ENCODE measurements at places on chromosomes 6 and 20.

GRCh38 chr6:129432738-129433137 is 277.2 kb downstream of the ARHGAP18 start:
- DNase-seq: no peak

DNA sequence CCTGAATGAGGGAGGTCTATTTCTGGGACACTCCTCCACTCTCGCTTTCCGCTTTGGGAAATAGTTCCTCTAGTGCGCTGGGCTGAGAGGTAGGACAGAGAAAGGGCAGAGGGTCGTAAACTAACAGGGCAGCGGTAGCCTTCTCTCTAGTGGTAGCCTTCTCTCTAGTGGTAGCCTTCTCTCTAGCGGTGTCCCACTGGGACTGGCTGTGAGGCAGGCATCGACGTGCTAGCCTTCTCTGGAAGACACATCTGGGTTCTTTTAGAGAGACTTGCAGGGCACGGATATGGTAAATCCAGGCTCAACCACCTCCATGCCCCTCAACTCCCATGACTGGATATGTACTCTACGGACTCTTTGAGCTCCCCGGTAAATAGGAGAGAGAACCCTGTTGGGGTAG is 74.7 kb upstream of the SLC22A16 start:
- no peak for DNase-seq

DNA sequence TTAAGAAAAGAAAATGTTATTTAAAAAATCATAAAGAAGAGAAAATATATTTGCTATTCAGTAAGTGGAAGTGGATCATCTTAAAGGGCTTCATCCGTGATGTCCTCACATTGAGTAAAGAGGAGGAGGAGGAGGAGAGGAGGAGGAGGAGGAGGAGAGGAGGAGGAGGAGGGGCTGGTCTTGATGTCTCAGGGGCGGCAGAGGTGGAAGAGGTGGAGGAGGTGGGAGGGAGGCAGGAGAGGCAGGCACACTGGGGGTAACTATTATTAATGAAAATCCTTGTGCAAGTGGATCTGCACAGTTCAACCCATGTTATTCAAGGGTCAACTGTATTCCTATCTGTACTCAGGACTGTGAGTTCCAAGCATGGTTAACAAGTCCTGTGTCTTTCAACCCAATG is 47.0 kb upstream of the EDN1 start:
- DNase-seq: no peak

GRCh38 chr20:25692499-25692898 is 4.2 kb downstream of the ZNF337 start:
- no peak for DNase-seq

DNA sequence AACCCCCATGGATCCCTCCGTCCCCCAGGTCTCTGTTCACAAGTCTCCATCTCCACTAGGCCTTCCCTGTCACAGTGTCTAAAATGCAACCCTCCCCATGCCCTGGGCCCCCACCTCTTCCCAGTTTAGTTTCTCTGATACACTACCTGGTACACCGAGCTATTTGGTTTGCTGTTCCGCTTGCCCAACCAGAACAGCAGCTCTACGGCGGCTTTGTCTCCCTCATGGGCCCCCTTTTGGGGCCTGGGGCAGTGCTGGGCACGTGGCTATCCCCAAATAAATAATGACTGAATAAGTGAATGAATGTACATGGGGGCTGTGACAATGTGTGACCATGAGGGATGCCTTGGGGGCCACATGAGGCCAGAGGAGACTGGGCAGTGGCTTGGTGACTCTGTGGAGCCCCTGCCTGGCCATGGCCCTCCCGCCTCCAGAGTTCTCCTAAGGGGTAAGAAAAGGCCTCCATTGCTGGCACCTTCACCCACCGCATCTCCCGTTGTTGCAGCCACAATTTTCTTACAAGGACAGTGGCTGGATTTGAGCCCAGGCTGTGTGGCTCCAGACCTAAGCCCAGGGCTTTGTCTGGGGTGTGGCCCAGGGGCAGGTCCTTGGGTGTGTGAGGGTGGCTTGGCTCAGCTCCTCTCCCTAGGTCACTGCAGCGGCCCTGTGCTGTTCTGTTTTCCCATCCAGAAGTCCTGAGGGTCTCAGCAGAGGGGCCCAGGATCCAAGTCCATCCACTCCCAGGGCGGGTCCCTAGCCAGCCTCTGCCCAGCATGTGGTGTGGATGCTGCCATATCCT is 408.5 kb upstream of the SULF2 start:
- no peak for DNase-seq

- DNase-seq: no peak
Observed at GRCh38 chr6:20237677-20238460, 25.6 kb upstream of the MBOAT1 start.

DNA sequence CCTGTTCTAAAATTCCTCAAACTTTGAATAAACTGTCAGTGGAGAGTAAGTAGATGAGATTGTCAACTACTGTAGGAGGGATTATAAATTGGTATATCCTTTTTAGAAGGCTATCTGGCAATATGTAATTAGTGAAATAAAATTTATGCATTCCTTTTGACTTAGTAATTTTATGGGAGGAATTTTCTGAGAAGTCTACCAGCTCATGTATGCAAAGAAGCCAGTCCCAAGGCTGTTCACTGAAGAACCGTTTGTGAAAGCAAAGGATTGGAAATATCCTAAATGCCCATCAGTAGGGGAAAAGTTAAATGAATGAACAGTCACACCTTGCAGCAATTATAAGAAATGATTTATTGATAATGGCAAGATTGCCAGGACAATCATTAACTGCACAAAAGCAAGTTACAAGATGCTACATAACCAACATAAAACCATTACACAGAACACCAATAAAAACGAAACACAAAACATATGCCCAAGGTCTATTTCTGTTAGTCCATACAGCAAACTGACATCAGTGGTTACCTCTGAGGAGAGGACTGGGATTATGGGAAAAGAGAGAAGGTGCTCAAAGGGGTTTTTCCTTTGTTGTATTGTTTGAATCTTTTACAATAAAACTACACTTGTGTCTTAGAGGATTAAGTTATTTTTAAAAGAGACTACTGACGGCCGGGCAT is 4.6 kb upstream of the DSTN start:
- DNase-seq: no peak

GRCh38 chr20:1539816-1540419 is 17.6 kb downstream of the SIRPD start:
- DNase-seq: no peak

GRCh38 chr6:14645221-14645620 is 527.6 kb downstream of the CD83 start:
- no peak for DNase-seq

DNA sequence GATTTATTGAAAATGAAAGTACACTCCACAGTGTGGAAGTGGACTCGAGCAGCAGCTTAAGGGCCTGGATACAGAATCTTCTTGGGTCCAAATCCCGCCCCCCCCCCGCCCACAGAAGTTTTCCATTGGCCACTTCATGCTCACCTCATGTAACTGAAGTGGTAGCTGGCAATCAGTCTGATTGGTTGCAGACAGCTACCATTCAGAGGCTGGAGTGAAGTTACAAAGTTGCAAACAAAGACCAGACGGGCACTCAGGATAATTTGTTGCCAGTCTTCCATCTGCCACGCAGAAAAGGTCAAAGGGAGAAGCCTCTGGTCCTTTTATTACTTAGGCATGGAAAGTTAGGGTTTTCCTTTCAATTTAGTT is 25.8 kb upstream of the FABP7 start:
- DNase-seq: no peak

GRCh38 chr6:37979392-37980221 is 160.1 kb downstream of the ZFAND3 start:
- no peak for DNase-seq

DNA sequence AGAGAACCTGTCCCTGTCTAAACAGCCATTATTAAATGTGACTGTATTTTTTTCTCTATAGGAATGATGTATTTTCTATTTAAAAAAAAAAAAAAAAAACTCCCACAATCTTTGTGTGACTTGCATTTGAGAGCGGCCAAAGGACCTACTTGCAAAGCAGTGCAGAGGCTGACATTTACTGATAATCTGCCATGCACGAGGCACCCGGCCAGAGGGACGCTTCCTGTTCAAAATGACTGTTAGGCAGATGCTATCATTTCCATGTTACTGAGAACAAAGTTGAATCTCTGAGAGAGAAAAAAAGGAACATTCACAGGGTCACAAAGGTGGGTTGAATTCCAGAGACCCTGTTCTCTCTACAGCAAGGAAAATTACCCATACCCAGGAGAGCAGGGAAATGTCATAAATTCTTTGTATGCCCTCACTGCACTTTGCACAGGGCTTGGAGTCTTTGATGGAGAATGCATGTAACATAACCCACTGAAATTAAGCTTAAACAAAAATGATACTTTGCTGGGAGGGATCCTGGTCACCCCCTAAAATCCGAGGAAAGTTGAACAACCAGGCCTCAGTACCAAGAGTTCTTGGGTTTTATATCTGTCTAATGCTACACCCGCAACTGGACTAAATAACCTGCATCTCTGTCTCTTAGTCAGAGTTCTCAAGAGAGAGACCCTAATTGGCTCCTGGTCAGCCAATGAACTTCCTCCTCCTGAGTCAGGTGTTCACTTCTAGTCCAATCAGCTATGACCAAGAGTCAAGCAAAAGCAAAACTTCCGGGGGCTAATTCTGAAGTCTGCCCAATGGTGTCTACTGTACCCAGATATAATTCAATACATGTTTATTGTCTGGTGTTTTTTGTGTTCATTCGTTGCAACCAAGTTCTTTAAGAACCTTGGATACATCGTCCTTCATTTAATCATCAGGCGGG is 61.2 kb downstream of the GCLC start:
- no peak for DNase-seq

DNA sequence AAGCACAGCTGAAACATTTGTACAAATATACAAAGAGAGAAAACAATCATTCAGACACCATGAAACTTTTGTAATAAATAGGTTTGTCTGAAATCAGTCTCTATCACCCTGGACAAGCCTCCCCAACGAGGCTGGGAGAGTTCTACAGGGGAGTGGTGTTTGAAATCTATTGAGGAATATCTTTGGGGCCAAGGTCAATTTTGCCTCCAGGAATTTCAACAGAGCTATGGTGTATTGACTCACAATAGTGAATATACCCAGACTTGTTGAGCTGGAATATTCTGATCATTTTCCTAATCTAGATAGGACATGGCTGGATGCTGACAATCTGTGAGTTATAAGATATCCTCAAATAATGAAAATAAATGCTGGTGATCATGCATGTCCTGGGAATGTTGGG is 51.5 kb upstream of the ENPP5 start:
- DNase-seq: no peak

GRCh38 chr6:36276581-36277536 is 7.0 kb downstream of the PNPLA1 start:
- DNase-seq: no peak

DNA sequence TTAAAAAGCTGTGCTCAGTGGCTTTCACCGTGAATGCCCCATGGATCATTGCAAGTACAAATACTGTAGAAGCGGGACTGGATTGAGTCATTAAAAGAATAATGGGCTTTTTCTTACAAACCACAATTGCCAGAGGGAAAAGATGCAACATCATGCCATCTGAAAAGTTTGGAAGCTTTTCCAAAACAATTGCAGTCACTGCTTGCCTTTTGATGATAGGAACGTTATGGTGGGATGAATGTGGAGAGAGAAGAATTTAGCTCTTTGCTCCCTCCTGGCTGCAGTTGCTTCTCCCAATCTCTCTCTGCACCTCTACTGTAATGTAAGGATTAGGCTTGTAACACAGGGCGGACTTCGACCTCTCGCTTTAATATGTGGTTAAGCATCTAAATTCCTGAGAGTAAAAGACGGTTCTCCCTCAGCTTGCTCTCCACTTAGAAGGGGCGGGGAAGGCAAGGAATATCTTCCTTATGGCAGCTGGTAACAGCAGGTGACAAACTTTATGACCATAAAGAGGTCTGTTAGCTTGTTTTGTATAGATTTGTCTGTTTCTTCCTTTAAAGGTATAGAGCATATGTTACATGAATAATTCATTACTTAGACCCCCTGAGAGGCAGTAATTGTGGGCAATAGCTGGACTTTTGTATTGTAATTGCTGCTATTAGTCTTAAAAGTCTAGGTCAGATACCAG is 376.1 kb downstream of the UTRN start:
- DNase-seq: no peak

DNA sequence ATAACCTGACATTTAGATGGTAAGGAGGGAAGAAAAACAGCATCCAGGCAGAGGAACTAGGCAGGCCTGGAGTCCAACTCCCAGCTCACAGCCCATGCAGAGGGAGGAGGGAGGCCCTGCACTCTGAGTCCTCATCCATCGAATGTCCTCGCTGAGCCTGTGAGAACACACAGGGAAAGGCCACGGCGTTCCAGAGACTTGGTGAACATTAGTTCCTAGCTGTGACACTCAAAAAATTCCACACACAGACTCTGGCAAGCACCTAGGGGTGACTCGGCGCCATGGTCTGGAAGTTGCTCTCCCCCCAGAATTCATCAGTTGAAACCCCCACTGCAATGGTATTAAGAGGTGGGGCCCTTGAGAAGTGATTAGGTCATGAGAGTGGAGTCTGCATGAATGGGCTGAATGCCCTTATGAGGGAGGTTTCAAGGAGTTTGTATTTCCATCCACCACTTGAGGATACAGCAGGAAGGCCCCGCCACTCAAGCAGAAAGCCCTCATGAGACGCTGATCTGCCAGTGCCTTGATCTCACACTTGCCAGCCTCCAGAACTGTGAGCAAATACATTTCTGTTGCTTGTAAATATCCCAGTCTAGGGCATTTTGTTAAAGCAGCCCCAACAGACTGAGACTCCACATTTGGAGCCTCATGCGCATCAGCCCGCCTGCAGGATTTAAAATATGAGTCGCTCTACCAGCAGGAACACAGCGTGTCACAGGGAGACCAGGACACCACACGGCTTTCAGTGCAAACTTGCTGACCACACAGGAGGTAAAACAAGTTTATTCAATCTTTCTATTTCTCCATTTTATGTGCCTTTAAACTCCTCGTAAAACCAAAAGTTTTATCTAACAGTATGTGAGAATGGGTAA is 73.9 kb downstream of the WDR27 start:
- DNase-seq: no peak

DNA sequence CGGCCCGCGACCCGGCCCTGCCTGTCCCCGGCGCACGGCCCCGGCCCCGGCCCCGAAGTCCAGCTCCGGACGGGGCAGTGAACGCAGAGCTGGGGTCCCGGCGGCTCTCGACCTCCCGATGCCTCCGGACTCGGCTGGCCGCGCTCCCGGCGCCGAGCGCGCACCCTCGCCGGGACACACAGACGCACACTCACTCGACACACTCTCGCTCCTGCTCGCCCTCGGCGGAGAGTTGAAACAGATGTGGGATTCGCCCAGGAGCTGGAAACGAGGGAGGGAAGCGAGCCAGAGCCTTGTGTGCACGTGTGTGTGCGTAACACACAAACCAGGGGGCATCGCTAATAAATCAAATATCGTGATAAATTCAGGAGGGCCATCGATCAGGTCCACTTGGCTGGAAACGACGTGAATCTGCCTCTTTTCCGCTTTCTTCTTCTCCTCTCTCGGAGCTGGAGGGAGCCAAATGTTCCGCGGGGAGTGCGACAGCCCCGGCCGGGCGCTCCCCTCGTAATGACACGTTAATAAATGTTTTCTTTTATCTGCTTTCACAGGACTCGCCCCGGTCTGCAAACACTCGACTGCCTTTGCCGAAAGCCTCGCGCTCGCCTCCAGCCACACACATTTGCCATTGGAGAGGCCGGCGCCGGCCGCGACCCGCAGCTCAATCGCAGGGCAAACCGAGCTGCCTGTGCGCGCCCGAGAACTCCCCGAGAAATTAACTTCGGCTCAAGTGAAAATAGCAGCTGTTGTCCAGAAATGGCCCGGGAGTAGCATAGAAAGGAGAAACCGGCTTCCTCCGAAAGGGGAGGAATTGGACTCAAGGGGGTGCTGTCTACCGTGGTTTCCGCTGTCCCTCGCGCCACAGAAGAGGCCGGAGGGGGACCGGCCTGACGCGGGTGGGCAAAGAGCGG is 828 bp upstream of the SULF2 start:
- DNase-seq: no peak

- no peak for DNase-seq
Observed at GRCh38 chr6:104958178-104959025, 1.5 kb downstream of the LIN28B start.
